Fibroblast of the aortic adventitia (primary cell): ENCODE measurements at places on chromosomes 5 and 9. TPM values are rescaled to one million over a fixed set of nuclear protein-coding genes. Genes with fewer than 3 reads are reported as not detected.
A peak's percentile ranks its signal among the peaks of the same experiment; 100 is the strongest.

GRCh38 chr9:78234810-78235209 lies 1.1 kb upstream of the CEP78 start:
- peak; percentile 60 for DNase-seq

DNA sequence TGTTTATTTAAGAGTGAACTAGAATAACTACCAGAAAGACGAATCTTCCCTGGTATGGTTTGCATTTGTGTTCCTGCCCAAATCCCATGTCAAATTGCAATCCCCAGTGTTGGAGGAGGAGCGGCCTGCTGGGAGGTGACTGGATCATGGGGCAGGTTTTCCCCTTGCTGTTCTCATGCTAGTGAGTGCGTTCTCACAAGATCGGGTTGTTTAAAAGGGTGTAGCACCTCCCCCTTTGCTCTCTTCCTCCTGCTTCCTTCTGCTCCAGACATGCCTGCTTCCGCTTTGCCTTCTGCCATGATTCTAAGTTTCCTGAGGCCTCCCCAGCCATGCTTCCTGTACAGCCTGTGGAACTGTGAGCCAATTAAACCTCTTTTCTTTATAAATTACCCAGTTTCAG lies 210.3 kb upstream of the TBC1D2 start:
- DNase-seq = no peak

- DNase-seq = no peak
Measured at GRCh38 chr5:10588779-10589447, 25.0 kb downstream of the ANKRD33B start.

- peak; percentile 92 for DNase-seq
Measured at GRCh38 chr5:34598177-34598794, 57.8 kb upstream of the RAI14 start.

DNA sequence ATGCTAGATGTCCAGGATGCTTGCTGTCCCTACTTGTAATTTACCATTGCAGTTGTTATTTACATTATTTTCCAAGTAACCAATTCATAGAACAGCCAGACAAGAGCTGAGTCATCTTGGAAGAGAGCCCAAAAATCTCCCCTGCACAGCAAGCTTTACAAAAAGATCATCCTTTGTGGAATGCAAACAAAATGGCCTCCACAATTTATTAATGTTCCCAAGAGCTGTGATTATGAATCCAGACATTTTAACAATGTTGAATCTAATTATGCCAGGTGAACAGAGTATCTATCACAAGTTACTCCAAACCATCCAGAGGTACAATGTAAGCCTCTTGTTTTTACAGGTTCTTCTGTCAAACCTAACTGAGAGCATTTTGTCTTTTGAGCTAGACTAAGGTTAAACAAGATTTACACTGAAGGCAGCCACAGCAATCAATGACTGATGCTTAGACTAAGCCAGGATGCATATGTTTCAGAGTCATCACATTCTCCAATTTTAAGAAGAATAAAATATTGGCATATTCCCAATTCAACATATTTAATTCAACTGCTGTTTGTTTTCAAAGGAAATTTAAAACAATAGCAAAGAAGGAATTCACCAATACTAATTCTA lies 95.3 kb upstream of the SLC12A2 start:
- peak; percentile 89 for DNase-seq

- peak; percentile 93 for DNase-seq
Measured at GRCh38 chr5:132313366-132313765, 19.2 kb downstream of the SLC22A4 start.

DNA sequence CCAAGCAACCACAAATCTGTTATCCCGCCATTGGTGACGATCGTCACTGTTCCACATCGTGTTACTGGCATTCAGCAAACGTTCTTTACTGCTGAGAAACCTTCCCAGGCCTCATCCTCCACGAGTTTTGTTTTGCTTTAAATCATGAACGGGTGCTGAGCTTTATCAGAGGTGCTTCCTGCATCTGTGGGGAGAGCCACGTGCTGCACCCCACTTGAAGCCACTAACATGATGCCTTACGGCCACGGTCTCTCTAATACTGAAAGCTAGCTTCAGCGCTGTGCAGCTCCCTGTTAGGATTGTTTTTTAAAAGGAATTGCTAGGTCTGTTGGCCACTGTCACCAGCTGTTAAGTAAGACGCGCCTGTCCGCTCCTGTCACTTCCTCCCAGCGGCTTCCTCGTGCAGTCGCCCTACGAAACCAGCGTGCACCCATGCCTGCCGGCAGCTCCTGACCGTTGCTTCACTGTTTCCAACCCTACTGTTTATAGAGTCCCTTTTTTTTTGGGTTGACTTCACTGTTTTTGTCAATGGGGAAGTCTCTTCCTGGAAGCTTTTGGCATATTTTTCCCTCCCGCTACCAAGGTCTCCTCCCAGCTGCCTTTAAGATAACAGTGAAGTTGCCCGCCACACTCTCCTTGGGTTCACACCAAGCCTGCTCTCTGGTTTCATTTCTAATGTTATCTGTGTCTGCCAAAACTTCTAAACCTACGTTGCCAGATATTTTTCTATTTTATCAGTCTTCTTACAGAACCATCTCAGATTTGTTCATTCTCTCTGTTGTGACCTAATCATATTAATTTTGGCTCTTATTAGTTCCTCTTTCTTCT lies 20.3 kb downstream of the LPCAT1 start:
- peak; percentile 93 for DNase-seq

DNA sequence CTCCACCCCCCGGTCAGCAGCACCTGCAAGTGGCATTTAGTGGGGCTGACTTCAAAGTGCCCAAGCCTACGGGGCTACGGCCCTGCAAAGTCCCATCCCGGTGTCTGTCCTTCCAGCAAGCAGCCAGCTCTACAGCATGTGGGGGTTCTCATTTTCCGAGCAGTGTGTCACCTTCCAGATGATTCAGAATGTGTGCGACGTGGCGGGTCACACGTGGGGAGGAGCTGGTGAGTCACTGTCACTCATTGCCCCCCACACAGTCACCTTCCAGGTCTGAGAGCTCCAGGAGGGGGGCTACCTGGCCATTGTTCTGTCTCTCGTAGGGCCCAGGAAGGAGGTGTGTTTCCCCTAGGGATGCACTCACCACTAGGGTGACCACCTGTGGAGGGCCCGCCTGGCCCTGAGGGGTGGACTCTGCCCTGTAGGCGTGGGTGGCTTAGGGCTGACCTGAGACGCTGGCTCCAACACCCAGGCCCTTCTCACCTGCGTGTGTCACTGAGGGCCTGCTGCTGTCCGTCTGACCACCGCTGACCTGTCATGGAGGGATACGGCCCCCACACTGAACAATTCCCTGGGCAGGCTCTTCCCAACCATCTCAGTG lies 70.2 kb downstream of the SEMA4D start:
- no peak for DNase-seq

DNA sequence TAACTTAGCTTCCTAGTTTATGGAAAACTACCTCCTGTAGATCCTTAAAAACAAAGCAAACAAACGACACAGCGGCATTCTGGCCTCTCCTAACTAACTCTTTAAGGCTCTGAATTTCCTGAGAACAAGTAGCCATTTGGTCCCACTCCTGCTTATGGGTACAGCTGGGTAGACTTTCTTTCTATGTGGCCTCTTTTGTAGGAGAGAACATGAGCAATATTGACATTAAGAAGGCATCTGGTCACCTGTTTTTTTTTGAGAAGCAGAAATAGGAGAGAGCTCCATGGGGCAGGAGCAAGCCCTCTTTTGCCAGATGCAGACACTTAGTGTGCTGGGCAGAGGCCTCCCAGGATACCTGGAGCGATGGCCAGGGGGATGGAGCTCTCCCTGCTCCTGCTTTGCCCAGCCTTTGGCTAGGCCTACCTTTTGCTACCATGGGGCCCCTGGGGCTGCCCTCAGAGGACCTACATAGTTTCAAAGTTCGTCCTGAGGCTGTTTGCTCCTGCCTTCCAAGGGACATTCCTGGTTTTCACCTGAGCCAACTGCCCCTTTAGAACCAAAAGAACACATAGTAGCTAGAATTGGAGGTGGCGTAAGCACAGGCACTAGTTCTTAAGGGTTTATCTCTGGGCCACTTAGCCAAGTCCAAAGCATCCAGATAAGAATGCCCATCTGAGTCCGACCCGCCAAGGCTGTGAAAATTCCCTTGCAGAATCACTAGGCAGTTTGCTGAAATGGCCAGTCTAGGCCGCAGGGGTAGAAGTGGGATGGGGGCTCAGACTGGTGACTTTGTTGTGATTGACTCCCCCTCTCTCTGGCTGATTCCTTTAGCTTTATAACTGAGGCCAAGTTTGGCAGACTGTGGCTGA lies 2.4 kb upstream of the STC2 start:
- no peak for DNase-seq

DNA sequence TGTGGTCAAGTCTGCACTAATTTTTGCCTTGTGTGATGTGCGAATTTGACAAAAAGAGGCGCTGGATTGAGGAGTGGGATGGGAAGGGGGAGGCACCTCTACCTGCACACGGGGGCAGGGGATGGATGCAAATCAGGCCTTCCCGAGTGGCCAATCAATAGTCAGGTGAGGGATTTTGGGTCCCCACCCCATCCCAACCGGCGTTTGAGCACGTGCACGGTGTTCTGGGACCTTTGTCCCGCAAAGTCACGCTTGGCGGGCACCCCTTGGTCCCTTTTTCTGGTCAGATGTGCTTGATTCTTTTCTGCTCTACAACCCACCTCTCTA lies 685 bp upstream of the ADAMTS19 start:
- no peak for DNase-seq

DNA sequence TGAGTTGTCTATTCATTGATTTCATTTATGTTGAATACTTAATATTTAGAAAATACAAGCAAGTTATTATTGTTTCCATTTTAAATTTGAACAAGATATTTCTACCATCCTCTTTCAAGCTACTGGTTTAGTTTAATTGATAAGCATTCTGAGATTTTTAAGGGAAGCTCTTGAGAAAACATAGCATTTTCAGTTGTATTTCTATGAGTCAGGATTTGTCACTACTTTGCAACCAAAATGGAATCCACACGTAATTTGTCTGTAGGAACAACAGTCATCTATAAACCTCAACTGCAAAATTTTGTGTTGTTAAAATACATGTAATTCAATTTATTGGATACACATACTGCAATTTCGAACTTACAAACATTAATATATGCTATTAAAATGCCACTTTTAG lies 74.0 kb downstream of the PRR16 start:
- peak; percentile 54 for DNase-seq

DNA sequence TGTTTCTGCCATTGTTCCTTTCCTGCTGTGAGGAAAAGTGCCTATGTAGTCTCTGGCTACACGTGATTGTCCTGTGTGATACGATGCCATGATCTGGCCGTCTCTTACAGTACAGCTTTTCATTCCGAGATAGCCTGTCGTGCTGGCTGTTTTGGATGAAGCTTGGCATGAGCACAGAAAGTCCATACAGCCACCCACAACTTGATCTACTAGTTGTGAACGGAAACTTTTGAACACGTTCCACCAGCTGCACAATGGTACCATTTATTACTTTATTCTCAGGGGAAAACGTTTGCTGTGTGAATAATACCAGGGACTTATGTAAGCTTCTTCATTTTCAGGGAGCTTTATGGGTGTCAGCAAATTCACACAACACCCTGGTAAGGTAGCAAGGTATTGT lies 217.6 kb upstream of the ANKRD55 start:
- no peak for DNase-seq

- no peak for DNase-seq
Measured at GRCh38 chr9:121836366-121836885, 185.0 kb downstream of the DAB2IP start.

GRCh38 chr5:94885931-94886330 lies 267.5 kb downstream of the SLF1 start:
- no peak for DNase-seq

DNA sequence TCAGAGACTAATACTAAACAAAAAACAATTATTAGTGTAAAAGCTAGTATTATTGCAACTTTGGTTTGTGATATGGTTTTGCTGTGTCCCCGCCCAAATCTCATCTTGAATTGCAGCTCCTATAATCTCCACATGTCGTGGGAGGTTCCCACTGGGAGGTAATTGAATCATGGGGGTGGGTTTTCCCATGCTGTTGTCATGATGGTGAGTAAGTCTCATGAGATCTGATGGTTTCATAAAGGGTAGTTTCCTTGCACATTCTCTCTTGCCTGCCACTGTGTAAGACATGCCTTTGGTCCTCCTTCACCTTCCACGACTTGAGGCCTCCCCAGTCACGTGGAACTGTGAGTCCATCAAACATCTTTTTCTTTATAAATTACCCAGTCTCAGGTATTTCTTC lies 325.9 kb upstream of the DAB2 start:
- no peak for DNase-seq

GRCh38 chr5:178577376-178577839 lies 12.8 kb downstream of the COL23A1 start:
- DNase-seq = no peak

DNA sequence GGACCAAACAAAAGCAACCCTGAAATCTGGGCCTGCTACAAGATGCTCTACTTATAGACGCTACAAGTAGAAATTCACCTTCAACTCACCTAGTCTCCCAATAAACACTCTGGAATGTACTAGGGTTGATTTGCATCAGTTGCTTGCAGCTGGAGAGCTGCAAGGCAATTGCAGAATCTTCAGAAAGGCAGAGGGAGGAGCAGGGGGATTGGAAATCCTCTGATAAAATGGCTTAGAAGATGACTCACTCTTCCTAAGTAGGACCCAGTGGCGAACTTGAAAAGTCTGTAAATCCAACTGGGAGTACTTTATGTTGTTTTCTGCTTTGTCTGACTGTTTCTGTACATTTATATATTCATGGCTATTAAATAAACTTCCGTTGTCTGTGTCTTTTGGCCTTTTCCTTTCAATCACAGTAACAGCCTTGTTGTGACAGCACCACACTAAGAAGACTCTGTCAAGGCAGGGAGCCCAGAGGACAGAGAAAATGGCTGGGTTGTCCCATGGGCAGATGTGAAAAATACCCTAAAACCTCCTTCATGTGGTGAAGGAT lies 14.7 kb upstream of the MLLT3 start:
- peak; percentile 30 for DNase-seq

GRCh38 chr9:36802201-36802920 lies 229.7 kb downstream of the MELK start:
- peak; percentile 20 for DNase-seq

DNA sequence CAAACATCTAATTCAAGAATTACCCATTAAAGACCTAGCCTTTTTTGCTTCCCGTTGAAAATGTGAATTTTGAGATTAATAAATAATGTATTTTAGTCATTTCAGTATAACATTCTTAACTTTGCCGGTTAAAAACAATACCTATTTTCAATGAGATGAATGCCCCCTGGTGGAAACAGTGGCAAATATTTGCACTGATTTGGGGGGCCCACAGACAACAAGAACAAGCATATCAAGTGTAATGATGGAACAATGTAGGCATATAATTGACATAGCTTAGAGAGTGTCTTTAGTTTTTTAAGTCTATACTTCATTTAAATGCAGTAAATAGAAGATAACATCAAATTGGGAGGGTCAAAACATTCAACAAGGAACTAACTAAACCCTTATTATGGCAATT lies 111.9 kb downstream of the NTRK2 start:
- peak; percentile 13 for DNase-seq

PTPRD gene
- 11.5 and 13.7 TPM in 2 replicates for total RNA-seq

TRAPPC13 gene
- total RNA-seq = 28.0 and 29.5 TPM in 2 replicates

PTPN3 gene
- 0.99 and 2.0 TPM in 2 replicates for total RNA-seq

HTR4 gene
- total RNA-seq = 0.18 TPM in 1 of 2 replicates, not detected in the other

INSL6 gene
- total RNA-seq = not detected in 2 replicates

PNPLA7 gene
- 0.81 and 5.4 TPM in 2 replicates for total RNA-seq

CARTPT gene
- total RNA-seq = not detected in 2 replicates

NR6A1 gene
- total RNA-seq = 1.2 TPM in 1 of 2 replicates, not detected in the other

SCGB3A2 gene
- not detected in 2 replicates for total RNA-seq

FAM221B gene
- total RNA-seq = not detected in 2 replicates

PPP3R2 gene
- not detected in 2 replicates for total RNA-seq

SLC4A9 gene
- not detected in 2 replicates for total RNA-seq
